ENCODE measurements at places on chromosomes 3 and 15.

DNA sequence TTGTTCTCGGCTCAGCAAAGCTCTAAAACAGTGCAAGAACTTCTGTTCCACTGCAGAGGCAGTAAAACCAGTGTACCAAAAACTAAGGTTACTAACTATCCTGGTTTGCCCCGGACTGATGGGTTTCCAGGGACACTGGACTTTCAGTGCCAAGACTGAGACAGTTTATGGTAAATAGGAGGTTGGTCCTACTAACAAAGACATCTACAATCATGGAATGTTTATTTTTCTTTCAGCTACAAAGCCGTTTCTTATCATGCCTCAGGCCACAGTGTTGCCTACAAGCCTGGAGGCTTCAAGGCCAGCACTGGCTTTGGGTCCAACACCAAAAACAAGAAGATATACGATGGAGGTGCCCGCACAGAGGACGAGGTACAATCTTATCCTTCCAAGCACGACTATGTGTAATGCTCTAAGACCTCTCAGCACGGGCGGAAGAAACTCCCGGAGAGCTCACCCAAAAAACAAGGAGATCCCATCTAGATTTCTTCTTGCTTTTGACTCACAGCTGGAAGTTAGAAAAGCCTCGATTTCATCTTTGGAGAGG is 20.8 kb downstream of the CLDN18 start:
- DNase-seq, result no peak

GRCh38 chr3:71121429-71122167 is 461.9 kb downstream of the FOXP1 start:
- DNase-seq, result no peak

DNA sequence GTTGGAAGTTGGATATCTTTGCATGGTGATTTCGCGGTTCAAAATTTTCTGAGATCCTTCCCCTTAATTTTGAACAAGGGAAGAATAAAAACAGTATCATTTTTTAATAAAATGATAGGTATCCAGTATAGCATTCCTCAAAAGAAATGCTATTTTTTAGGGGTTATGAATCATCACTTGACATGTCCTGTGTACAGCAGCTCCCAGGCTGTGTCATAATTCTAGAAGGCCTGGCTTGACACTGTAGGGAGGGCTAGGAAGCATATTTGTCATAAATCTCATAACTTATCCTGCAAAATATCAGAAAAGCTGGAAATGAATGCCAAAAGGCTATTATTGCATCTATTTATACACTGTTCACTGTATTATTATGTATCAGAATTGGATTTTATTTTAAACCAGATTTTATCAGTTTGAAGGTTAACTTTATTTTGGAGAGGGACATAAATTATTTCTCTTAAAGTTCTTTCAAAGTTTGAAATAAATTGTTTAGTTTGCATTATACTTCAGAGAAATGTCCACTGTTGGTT is 539.1 kb upstream of the ROBO2 start:
- DNase-seq, result no peak

DNA sequence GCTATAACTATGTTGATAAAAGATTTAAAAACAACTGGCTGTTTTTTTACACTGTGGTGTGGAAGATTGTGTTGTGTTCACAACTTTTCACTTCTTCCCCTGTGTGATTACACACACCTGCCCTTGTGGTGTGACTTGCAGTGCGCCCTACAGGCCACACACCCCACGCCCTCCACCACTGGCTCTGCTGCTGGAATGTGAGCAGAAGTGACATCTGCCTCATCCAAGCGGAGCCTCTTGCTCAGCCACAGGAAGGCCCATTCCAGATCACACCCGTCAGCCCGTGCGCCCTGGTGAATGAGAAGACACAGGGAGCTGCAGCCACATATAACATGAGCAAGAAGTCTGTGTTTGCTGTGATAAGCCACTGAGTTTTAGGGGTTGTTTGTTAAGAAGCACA is 7.0 kb downstream of the CCR2 start:
- DNase-seq, result no peak

- no peak for DNase-seq
These were observed 651.5 kb upstream of the ADAMTS9 start for GRCh38 chr3:65339192-65339740.

GRCh38 chr15:89822611-89822950 is 7.9 kb upstream of the ANPEP start:
- no peak for DNase-seq

DNA sequence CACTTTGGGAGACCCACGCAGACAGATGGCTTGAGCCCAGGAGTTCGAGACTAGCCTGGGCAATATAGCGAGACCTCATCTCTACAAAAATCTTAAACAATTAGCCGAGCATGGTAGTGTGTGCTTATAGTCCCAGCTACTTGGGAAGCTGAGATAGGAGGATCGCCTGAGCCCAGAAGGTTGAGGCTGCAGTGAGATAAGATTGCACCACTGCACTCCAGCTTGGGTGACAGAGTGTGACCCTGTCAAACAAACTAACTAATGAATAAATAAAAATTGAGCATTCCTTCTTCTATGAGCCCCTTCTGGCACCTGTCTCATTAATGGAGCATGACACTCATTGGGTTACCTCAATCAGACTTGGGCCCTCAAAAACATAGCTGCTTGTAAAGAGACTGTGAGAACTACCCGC is 7.5 kb downstream of the ZDHHC3 start:
- no peak for DNase-seq

GRCh38 chr3:105496343-105496742 is 129.6 kb downstream of the ALCAM start:
- no peak for DNase-seq

- DNase-seq, result no peak
These were observed 14.8 kb downstream of the GMPS start for GRCh38 chr3:155885292-155885691.

- no peak for DNase-seq
These were observed 235.0 kb downstream of the ULK4 start for GRCh38 chr3:41726891-41727290.

- DNase-seq, result no peak
These were observed 98.4 kb downstream of the NAALADL2 start for GRCh38 chr3:174957551-174958001.

GRCh38 chr3:184005941-184006507 is 11.7 kb downstream of the ABCC5 start:
- no peak for DNase-seq

- no peak for DNase-seq
These were observed 38.4 kb downstream of the SUCLG2 start for GRCh38 chr3:67616046-67616445.

GRCh38 chr3:152376351-152377183 is 107.8 kb downstream of the MBNL1 start:
- DNase-seq, result no peak

GRCh38 chr15:61169275-61169903 is 59.7 kb downstream of the RORA start:
- no peak for DNase-seq

DNA sequence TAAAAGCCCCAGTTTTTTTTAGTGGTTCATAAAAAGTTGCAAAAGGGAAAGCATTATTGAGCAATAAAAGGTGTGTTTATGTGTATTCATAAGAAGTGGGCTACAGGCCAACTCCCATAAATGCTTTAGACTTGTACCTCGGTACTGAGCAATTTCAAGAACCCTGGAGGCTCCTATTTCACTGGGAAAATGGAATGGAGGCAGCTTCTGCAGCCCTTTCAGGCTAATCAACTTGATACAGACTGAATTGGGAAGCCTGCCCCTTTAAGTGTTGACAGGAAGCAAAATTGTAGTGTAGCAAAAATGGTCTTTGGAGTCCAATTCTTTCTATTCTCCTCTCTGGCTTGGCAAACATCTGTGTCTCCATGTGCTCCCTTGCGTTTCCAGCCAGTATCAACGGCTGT is 118.8 kb downstream of the ECT2 start:
- no peak for DNase-seq

DNA sequence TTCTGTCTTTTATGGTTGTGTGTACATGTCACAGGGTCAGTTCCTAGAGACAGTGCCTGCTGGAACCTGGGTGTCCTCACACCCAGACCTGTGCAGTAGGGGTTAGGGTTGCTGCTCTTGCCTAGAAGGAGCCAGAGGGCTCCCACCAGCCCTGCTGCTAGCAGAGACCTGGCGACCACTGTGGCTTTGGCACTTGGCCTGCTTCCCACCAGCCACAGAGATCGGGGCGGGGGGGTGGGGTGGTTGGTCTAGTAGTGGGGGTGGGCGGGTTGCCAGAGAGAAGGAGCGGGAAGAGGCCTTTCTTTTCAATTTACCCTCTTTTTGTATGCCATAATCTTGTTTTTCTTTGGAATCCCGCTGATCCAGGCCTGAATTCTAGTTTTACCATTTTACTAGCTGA is 29.4 kb downstream of the EEFSEC start:
- DNase-seq, result no peak

DNA sequence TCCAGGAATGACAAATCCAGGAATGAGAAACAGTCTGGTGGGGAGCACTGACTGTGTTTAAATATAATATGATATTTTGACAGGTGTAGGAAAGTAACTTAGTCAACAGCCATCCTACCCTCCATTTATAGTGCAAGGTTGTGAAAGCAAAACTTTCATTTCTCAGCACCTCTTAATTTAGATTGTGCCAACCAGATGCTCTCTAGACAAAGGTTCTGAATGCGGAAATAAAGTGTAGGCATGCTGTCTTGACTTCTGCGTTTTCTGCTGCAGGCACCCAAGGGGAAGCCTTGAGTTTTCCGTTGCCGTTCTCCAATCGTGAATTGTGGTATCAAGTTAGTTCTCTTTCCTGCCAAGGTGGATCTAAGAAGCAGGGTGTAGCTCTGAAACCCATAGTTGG is 261.9 kb upstream of the SUCLG2 start:
- DNase-seq, result no peak

- DNase-seq, result no peak
These were observed 51.6 kb upstream of the CPOX start for GRCh38 chr3:98645039-98645438.

DNA sequence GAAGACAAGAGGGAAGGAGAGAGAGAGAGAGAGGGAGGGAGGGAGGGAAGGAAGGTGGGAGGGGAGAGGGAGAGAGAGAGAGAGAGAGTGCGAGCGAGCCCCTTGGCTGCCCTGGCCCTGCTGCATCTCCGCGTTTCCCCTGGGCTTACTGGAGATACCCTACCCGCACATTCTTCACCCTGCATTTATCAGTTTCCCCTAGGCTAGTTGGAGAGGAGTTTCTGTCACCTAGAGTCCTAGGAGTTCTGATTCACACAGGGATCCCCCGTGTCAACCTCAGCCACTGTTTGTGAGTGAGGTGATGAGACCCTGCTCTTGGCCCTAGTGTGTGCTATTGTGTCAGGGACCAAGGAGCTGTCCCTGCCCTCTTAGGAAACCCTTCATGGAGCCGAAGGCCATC is 18.7 kb downstream of the BHLHE40 start:
- no peak for DNase-seq

DNA sequence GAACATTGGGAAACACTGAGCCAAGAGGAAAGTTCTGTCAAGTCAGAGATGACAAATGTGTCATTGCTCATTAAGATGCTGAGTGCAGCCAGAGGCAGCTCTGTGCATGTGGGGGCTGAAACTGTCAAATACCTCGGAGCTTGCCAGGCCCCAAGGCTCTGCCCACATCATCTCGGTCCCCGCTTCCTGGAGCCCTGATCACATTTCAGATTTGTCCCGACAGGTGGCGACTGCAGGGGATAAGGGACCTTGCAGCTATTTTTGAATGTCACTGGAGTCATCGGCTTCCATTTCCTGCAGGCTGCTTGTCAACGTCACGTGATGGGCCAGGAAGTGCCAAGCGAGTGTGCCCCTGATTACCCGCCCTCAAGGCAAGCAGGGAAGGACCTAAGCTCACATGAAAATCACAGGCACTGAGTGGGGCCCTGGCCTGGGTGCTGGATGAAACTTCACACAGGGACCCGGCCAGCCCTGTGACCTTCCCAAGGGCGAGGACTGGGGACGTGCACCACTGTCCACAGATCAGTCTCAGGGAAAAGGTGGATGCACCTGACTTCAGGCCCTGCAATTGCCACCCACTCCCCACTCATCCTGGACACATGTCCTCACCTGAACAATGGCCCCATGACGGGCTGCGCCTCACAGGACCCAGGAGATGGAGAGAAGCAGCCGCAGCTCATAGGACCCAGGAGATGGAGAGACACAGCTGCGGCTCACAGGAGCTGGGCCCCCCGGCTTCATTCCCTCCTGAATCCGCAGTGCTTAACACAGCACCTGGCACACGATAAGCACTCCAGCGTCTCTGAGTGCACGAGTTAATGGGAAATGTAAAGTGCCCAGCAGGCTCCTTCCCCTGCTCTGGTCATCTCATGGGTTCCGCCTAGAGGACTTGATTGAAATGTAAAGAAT is 73.4 kb downstream of the NUP210 start:
- DNase-seq, result peak; percentile 59

GRCh38 chr3:120497818-120498217 is 47.0 kb upstream of the FSTL1 start:
- no peak for DNase-seq

DNA sequence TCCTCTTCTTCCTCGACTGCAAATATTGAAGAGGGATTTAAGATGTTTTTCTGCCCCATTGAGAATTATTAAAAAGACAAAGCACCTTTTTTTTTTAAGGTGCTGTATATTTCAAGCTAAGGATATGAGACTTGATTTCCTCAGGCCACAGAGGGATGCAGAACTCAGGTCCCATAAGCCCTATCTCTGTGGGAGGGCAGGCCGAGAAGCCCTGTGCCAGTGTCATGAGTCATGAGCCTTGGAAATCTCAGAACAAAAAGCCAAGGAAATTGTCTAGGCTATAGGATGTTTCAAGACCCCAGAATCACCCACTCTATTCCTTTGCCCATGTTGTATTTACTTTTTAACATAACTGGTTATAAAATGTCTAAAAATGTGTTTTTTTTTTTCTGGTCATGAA is 7.3 kb downstream of the ESYT3 start:
- no peak for DNase-seq

- DNase-seq, result no peak
These were observed 45.0 kb upstream of the PCSK6 start for GRCh38 chr15:101534376-101534970.

DNA sequence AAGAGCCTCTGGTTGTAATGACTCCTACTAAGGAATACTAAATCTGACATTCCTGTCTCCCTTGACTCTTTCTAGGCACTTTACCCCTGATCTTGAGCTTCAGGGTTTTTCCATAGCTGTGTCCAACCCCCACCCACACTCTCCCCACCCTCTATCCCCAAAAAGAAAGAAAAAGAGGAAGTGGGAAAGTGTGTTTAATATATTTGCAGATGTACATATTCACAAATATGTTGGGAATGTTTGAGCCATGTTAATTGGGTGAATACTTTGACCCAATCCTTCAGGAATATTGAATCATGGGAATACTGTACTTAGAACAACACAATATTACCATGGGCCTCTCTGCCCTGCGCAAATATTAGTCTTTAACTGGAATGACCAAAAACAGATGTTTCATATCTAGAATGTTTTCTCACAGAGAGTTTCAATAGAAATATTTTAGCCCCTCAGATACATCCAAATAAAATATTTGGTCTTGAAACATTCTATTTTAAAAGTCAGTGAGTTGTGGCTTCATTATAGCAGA is 19.8 kb upstream of the PFN2 start:
- DNase-seq, result no peak
